ENCODE measurements at places on chromosomes 2 and 18.

- DNase-seq = no peak
These were observed 154.1 kb upstream of the HDAC4 start for GRCh38 chr2:239554766-239555570.

DNA sequence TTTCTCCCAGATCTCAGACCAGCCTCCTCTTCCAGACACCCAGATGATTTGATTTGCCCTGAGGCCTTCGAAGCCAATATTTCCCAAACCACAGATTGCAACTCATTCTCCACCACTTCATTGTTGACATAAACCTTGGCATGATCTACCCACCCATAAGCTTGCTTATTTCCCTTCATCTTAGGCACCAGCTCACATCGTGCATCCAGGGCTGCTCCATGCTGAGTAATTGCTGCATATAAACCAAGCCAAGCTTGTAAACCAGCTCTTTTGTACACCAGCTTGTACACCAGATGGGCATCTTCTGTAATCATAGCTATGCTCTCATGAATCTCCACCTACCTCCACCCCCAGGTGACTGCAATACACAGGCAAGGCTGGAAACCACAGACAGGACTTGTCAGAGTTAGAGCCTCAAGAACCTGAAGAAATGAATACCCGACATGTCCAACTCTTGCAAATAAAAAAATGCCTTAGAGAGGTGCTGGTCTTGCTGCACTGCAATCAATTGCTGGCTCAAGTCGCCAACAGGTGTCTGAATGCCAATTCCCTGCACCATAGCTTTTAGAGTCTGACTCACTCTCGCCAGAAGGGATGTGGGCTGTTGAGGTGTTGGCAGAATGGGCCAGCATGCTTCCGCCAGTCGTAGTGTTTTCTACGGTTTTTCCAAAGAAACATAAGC is 31.5 kb downstream of the TRABD2A start:
- peak; percentile 22 for DNase-seq

- no peak for DNase-seq
These were observed 182.3 kb downstream of the LOXHD1 start for GRCh38 chr18:46474487-46475389.

GRCh38 chr2:113112871-113113270 is 14.5 kb upstream of the IL1RN start:
- DNase-seq = no peak

DNA sequence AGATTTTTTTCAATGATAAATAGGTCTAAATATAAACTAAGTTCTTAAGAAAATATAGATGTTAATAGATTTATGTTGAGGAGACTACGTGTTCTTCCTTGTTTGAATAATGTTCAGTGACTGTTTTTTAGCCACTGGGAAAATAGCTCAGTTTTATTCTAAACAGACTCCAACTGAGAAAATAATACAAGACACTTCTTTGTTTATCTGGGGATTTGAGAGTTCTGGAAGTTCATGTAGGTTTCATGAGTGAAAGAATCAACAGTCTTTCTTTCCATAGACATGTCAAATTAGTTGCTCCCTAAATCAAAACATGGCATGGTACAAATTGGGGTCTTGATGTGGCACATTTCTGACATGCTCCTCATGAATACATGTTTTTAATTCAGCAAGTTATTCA is 177.7 kb downstream of the MREG start:
- no peak for DNase-seq

Measured in stimulated activated CD8-positive, alpha-beta memory T cell treated with anti-CD3 and anti-CD28 coated beads, Interleukin-4, amount 100 ng/mL, for 1 hour (primary cell).